ENCODE measurements at places on chromosomes 13 and 19.

DNA sequence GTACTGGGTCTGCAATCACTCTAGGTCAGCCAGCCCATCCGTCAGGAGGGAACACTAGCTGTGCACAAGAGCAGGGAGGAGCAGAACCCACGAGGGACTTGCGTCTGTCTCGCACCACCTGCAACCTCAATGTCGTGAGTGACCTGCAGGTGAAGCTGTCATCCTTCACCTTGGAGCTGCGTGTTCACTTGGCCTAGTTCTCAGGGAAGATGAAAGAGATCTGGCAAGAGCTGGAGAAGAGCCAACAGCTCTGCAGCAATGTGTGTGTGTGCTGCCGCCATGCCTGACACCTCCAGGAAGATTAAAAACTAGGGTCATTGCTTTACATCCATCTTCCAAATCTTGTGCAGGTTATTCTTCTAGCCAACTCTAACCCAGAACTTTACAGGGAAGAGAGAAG, 117.6 kb upstream of the MRI1 start:
- no peak for DNase-seq

DNA sequence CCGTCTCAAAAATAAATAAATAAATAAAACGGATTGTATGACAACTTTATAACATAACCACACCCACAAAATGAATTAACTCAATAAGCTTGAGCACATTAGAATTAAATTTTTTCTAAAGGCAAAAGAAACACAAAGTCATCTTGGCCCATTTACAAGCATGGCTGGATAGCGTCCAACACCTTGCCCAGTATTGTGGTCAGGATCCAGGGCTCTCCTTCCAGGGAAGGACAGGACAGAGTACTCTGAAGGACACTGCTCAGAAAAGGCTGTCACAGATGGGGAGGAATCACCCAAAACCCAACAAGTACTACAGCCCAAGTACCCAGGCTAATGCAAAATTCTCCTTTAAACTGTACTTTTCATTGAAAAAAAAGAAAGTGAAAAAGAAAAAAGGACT, 27.1 kb downstream of the SUGP2 start:
- no peak for DNase-seq

DNA sequence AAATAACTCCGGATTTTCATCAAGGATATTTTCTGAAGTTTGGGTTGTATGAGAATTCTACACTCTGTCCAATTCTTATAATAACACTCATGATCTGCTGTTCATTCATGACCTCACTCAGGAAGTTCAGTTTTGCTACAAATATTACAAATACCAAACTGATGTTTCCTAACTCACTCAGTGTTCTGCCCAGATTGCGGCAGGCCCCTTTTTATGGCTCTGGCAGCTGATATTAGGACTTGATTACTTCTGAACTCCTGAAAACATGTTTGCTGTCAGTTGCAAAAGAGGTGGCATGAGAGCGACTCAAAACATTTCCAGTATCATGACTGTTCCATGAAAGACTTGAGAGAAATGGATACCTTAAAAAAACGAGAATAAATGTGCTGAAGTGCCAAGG, 188.0 kb downstream of the RGCC start:
- no peak for DNase-seq

GRCh38 chr13:113414335-113414734, 39.0 kb downstream of the ADPRHL1 start:
- no peak for DNase-seq

- peak; percentile 23 for DNase-seq
Observed at GRCh38 chr19:35268536-35269437, at the start of gene USF2. TSS of gene USF2 (plus strand) at chr19:35268962. CDS start at chr19:35269102, 140 bp downstream.

- DNase-seq: no peak
Observed at GRCh38 chr13:42728507-42729180, 52.7 kb upstream of the FAM216B start.

- no peak for DNase-seq
Observed at GRCh38 chr13:94224670-94225069, 254.8 kb downstream of the DCT start.

GRCh38 chr13:49776871-49777270, 15.6 kb downstream of the KPNA3 start:
- DNase-seq: no peak

DNA sequence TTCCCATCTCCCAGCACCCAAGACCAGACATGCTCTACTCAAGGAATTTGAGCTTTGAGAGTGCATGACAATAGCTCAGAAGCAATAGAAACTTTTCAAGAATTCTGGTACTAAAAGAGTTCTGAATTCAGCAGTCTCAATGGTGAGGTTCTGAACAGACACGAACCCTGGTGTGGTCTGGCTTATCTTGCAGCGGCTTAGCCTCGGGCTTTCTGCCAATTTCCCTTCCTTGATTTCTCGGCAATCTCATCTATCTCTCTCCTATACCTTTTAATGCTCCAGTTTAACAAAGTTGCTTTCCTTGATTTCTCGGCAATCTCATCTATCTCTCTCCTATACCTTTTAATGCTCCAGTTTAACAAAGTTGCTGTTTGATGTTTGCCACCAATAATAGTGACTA, 174.6 kb downstream of the SPRY2 start:
- DNase-seq: no peak

DNA sequence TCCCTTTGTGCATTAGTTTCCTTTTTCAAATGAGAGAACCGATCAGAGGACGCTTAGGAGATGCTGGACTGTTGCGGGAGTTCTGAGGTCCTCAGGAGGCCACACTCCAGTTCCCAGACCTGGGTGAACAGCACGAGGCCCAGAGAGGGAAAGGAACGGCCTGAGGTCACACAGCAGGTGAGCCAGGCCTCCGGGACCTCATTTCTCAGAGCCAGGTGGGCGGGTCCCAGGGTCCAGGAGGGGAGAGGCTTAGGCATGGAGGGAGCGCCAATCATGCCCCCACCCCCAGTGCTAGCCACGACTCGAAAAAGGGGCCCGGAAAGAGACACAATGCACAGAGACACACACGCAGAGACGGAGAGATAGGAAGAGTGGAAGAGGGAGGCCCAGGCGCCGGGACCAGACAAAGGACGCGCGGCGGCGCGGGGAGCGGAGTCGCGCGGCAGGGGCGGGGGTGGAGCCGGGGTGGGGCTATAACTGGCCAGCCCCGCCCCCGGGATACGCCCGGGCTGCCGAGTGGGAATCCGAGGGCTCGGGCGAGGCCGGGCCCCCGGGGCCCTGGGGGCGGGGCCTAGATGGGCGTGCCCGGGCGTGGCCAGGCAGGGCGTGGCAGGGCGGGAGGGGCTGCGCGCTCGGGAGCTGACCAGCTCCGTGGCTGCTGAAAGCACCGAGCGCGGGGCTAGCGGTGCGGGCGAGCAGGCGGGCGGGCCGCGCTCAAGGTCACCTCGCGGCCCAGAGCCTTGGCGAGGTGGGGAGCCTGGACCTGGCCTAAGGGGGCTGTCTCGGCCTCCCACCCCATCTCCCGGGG, 1.6 kb downstream of the ELAVL3 start:
- DNase-seq: no peak

GRCh38 chr13:21541980-21542379, 62.0 kb downstream of the MICU2 start:
- DNase-seq: no peak

DNA sequence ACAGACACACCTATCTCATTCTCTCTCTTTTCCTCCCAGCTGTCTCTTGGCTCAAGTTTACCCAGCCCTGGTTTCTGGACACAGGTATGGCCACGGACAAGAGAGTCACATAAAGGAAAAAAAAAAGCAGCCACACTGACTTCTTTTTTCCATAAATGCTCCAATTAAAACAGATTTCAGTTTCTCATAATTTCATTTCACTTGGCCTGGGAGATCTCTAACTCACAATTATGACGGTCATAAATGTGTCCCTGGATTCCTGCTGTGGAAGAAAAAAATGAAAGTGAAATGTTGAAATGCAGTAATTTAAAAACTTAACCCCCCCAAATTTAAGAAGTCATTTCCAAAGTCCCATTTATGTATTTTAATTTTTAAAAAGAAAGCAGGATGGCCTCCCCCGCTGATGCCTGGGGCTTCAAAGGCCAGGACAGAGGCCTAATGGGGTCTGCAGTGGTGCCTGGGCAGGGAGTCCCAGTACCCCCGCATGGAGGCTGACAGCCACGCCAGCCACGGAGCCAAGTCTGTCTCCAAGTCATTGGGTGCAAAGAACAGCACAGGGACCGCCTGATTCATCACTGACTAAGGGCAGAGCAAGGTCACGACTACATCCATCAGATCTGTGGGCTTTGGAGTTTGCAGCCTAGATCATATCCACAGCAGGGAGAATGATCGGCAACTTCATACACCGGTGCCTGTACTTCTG, 79.7 kb downstream of the TSHZ3 start:
- DNase-seq: no peak

GRCh38 chr13:33697926-33698325, 120.0 kb upstream of the RFC3 start:
- no peak for DNase-seq

- DNase-seq: no peak
Observed at GRCh38 chr13:82878536-82878935, 1003.7 kb downstream of the SLITRK1 start.

GRCh38 chr19:39046037-39046821, 13.9 kb upstream of the FBXO27 start:
- DNase-seq: no peak

DNA sequence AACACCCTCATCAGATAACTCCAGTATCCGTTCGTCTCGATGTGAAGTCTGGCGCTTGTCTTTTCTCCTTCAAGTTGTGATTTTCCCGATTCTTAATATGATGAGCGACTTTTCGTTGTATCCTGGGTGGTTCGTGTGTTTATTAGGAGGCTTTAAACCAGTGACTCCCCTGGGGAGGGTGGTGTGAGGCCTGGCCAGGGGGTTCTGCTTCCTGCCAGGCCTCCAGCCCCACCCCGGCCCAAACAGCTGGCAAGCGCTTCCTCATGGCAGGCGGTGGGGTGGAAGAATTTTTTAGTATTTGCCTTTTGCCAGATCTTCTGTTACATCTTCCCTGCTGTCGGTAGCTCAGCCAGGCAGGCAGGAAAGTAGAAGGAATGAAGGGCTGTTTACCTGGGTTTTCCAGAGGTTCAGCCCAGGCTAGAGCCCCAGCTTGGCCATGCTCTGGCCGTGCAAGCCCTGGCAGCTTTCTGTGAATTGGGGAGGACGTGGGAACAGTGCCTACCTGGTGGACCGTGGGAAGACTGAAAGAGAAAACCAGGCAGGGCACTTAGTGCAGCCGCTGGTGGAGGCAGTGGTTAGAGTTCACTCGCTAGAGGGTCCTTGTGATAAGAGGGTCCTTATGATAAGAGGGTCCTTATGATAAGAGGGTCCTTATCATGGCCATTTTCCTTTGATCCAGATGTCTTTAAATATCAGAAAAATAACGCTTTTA, 37.7 kb upstream of the DCUN1D2 start:
- no peak for DNase-seq

GRCh38 chr13:52419080-52419479, 13.1 kb upstream of the THSD1 start:
- no peak for DNase-seq

Measured in stimulated activated CD8-positive, alpha-beta memory T cell treated with anti-CD3 and anti-CD28 coated beads, Interleukin-4, amount 100 ng/mL, for 1 hour (primary cell).